ENCODE measurements at places on chromosomes 2 and 18. TPM values are rescaled to one million over a fixed set of nuclear protein-coding genes. Genes with fewer than 3 reads are reported as not detected.

The HOXD10 gene
- total RNA-seq, result not detected

The REG3A gene
- not detected for total RNA-seq

The HOXD9 gene
- not detected for total RNA-seq

The SPIRE1 gene
- total RNA-seq, result 163 TPM

The HOXD12 gene
- total RNA-seq, result not detected

The CDH20 gene
- total RNA-seq, result 5.9 TPM

The REG1B gene
- not detected for total RNA-seq

The TRIB2 gene
- total RNA-seq, result 69.5 TPM

The OTX1 gene
- 4.1 TPM for total RNA-seq

The CRYBA2 gene
- total RNA-seq, result not detected

The ALK gene
- 2.5 TPM for total RNA-seq

The SLC4A5 gene
- total RNA-seq, result 13.8 TPM

The GAL3ST2 gene
- total RNA-seq, result 1.3 TPM

The PLEK gene
- 0.94 TPM for total RNA-seq

The CBLN2 gene
- 43.8 TPM for total RNA-seq

The MOGAT1 gene
- not detected for total RNA-seq

The CDH2 gene
- total RNA-seq, result 208 TPM

The ANKRD30BL gene
- total RNA-seq, result 47.0 TPM

The SLC39A10 gene
- 140 TPM for total RNA-seq

The PER2 gene
- 10.0 TPM for total RNA-seq

The TMEM178A gene
- 32.2 TPM for total RNA-seq

The FBXO36 gene
- total RNA-seq, result 8.1 TPM

The DNAJC5G gene
- total RNA-seq, result not detected

The ITGA4 gene
- 9.4 TPM for total RNA-seq

The CPS1 gene
- total RNA-seq, result 3.1 TPM

The RAB31 gene
- 19.7 TPM for total RNA-seq

The PSD4 gene
- total RNA-seq, result 5.3 TPM

The ST8SIA5 gene
- 31.9 TPM for total RNA-seq

The SFTPB gene
- not detected for total RNA-seq

The IHH gene
- not detected for total RNA-seq

The SERPINB11 gene
- total RNA-seq, result not detected

The CFAP221 gene
- 11.3 TPM for total RNA-seq

The NGEF gene
- 33.5 TPM for total RNA-seq

The TFPI gene
- 22.2 TPM for total RNA-seq

The NEU2 gene
- total RNA-seq, result not detected

The SLC4A3 gene
- total RNA-seq, result 34.4 TPM

The ADI1 gene
- 10.0 TPM for total RNA-seq

The AUP1 gene
- total RNA-seq, result 51.3 TPM

The NMUR1 gene
- total RNA-seq, result not detected

The NAT8 gene
- not detected for total RNA-seq
